ENCODE measurements at places on chromosomes 3 and 15.
A peak's percentile ranks its signal among the peaks of the same experiment; 100 is the strongest.

GRCh38 chr15:99546441-99547100 is 19.2 kb upstream of the MEF2A start:
- DNase-seq, result no peak

DNA sequence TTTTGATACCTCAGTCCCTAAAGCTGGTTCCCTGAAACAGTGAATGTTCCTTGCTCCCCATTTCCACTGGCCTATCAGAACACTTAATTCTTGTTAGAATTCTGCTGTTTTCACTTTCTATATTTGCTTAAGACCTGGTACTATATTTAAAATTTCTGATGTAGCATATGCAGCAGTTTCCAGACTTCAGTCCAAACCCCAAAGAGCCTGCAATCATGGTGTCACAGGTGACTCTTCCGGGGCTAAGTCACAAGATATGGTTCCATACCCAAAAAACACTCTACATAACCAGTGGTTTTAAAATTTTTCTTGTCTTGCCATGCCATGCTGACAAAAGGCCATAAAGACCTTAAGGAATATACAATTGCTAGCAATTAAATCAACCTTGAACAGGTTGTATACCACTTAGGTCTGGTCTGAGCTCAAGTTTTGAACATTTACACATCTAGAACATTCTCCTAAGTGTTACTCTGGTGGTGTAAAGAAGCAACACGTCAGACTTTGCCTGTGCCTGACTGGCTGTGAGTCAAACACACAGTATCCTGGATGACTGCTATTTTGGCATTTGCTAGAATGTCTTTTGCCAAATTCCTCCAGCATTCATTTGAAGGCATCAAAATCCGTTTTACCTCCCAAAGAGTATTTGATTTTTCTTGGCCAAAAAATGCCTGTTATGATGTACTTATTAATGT is 160.0 kb downstream of the FRMD5 start:
- DNase-seq, result peak; percentile 61

GRCh38 chr3:66402596-66403290 is 98.1 kb downstream of the LRIG1 start:
- DNase-seq, result no peak

DNA sequence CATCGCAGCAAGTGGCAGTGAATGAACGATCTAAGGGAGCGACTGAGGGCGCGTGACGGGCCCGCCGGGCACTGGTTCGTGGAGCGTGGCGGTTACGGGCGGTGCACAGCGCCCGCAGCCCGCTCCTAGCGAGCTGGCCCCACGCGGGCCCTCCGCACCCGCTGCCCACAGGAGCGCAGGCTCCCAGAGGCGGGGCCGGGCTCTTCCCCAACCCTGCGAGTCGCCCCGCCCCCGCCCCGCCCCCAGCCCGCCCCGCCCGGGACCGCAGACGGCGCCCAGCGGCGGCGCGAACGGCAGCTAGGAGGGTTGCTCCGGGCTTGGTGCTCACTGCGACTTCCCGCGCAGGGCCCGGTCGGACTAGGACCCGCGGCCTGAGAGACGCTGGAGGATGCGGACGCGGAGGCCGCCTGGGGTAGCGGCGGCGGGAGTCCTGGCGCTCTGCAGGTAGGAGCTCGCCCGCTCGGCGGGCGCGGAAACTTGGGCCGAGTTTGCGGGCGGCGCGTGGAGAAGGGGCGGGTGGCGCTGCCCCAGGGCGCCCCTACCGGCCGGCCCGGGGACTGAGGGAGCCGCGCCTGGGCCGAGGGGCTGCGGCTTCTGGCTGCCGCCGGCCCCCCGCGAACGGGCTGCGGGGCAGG is at the start of gene C15orf39:
Gene C15orf39 (plus strand): TSS at position 267 of the 635 bp plus-strand sequence. CDS start 4,167 bp downstream, outside the sequence.
- DNase-seq, result peak; percentile 85

DNA sequence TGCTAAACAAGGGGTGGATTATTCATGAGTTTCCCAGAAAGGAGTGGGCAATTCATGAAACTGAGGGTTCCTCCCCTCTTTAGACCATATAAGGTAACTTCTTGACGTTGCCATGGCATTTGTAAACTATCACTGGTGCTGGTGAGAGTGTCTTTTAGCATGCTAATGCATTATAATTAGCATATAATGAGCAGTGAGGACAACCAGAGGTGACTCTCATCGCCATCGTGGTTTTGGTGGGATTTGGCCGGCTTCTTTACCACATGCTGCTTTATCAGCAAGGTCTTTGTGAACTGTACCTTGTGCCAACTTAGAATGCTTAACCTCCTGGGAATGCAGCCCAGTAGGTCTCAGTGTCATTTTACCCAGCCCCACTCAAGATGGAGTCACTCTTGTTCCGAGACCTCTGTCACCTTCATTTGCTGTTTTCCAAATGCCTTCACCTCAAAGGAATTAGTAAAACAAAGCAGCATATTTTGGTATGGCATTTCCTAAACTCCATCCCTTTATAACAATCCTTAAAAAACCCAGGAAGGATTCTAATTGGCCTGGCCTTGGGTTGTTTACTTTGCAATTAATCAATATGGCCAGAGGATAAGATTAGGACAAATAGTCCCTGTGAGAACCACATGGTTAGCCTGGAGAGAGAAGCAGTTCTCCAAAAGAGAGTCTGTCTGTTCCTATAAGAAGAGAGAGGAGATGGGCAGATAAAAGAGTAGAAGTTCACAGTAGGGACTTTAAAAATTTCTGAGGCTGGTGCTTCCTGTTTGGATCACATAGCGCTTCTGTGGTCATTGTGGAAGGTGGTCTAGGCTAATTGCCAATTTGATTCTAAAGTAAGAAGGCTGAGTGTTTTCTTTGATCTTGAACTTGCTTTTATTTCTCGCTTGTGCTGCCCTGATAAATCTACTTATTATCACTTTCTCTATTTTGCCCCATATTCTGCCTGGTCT is 155.2 kb upstream of the EOMES start:
- DNase-seq, result no peak

DNA sequence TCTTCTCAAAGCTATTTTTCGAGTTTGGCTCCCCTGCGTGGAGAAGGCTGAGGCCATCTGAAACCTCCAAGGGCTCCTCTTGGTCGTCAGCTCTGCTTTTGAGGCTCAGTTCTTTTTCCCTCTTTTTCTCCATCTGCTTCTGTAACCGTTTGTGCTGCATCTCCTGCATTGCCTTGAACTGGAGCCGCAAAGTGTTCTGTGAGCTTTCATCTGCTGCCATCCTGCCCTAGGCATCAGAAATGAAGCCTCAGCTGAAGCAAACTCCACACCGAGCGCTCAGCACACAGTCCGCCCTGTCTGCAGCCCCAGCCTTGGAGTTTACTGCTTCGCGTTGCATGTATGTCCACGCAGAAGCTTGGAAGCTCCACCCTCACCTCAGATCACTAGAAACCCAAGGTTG is 14.9 kb downstream of the CCDC13 start:
- no peak for DNase-seq

DNA sequence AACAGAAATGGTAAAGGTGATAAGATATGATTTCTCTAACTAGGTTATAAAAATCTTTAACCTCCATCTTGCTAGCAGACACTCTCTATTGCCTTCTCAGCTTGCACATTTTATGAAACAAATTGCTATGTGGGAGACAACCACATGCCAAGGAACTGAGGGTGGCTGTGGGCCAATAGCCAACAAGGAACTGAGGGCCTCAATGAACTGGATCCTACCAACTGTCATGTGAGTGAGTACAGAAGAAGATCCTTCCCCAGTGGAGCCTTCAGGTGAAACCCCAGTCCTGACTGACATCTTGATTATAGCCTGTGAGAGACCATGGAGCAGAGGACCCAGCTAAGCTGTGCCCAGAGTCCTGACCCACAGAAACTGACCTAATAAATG is 129.2 kb upstream of the LRIG1 start:
- peak; percentile 12 for DNase-seq

GRCh38 chr3:71478568-71478967 is 105.0 kb downstream of the FOXP1 start:
- peak; percentile 87 for DNase-seq

DNA sequence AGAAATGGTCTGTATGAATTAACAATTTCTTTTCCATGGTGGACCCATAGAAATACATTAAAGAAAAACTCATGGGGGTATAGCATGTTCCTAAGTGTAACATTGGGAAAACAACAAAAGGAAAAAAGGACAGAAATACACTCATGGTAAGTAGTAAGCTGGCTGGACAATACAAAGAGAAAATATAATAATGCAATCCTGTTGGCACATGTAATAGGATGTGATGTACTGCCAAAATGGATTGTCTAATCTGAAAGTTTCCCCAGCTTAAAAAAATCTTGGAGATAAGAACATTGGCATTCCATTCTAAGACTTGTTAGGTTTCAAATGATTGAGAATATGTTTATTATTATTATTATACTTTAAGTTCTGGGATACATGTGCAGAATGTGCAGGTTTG is 128.1 kb downstream of the MBNL1 start:
- no peak for DNase-seq

DNA sequence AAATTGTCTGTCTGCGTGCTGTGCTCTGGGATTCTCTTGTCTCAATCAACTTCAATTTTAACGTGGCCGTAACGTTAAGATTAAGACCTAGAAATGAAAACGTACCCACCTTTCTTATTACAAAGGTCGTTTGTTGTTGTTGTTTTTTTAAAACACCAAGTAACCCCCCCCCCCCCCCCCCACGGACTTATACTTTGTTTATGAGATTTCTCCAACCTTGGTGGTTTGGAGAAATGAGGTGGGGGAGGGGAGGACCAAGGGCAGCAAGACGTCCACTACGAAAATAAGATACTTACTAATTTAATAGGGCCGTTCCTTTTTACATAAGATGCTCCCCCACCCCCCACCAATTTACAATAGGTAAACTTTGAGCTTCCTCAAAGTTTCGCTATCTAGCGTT is 244.4 kb upstream of the TOPAZ1 start:
- no peak for DNase-seq

GRCh38 chr3:186839874-186840641 is 2.5 kb upstream of the ADIPOQ start:
- DNase-seq, result peak; percentile 48

DNA sequence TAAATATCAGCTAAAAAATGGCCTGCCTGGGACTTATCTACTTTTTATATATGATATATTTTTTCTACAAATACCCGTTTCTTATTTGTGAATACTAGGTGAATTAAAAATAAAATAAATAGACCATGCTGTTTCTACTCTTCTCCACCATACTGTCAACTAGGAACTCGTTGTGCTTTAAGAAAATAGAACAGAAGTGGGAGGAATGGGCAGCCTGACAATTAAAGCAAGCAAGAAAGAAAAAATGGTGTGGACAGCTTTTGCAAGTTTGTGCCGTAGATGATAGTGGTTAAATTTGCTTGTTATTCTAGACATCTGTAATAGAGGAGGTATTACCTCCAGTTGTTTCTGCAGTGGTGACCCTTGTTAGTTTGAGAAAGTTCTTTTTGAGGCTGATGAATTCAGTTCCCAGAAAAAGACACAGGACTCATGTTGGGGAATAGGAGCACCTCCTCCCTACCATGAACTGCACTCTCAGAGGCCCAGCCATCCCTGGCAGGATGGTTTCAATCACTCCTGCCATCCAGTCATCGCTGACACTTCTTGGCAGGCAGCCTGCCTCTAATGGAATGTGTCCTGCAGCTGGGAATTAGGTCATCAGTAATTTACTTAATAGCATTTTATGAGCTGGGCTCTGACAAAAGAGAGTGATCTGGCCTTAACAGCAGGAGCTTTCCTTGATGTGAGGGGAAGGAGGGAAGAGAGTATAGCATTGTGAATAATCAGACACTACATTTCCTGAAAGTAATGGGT is 105.0 kb upstream of the GAP43 start:
- peak; percentile 93 for DNase-seq

- DNase-seq, result no peak
Measured at GRCh38 chr15:40008061-40008765, 30.8 kb downstream of the SRP14 start.
